ENCODE measurements at places on chromosomes 1 and 21. TPM values are rescaled to one million over a fixed set of nuclear protein-coding genes. Genes with fewer than 3 reads are reported as not detected.

The ZBTB8B gene
- total RNA-seq = 4.7 TPM

The TTC22 gene
- total RNA-seq = 2.4 TPM

The SPATA21 gene
- not detected for total RNA-seq

The TNNT2 gene
- 2.3 TPM for total RNA-seq

- H3K27ac ChIP-seq = no peak overlapping the region
- peaks cover 8% of the 10 kb centered on the region for H3K27me3 ChIP-seq
Measured at GRCh38 chr1:9835758-9836631, 12.2 kb upstream of the CLSTN1 start.

DNA sequence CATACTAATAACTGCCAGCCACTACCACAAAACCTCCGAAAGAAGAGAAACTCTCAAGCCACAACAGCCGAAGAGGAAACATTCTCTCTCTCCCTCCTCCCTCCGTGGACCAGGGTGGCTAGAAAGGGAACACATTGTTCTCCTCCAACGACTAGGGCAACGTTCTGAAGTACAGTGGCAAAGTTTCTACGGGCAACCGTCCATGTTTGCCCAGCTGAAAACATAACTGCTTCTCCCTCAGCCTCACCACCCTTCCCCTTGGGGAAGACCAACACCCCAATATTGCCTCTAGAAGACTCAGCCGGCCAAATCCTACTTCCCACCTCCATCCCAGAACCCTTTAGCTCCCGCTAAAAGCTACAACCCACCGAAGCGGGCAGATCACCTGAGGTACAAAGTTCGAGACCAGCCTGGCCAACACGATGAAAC lies 2.0 kb downstream of the GLUL start:
- peaks cover 45% of the 10 kb centered on the region for H3K4me1 ChIP-seq
- peak overlapping the region; percentile 94 for H3K27ac ChIP-seq
- DNase-seq = no peak
- H3K36me3 ChIP-seq = peaks cover 46% of the 10 kb centered on the region

DNA sequence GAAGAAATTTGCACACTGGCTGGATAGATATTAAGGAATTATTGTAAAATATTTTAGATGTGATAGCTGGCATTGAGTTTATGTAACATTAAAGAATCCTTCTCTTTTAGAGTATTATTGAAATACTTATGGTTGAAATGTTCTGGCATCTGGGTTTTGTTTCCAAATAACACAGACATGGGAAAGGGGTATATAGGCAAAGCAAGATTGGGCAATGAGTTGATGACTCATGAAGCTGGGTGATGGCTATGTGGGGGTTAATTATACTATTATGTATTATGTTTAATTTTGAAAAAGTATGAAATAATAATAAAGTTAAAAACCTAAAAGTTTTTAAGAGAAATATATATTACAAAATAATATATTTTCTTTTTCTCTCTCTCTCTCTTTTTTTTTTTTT lies 12.5 kb upstream of the PTPN14 start:
- H3K36me3 ChIP-seq = no peaks in the 10 kb centered on the region
- H3K27ac ChIP-seq = no peak overlapping the region
- H3K4me1 ChIP-seq = no peaks in the 10 kb centered on the region
- H3K27me3 ChIP-seq = no peaks in the 10 kb centered on the region
- H3K4me3 ChIP-seq = no peak overlapping the region
- DNase-seq = no peak

- no peak overlapping the region for H3K27ac ChIP-seq
- DNase-seq = no peak
- no peak overlapping the region for H3K4me3 ChIP-seq
- peaks cover 5% of the 10 kb centered on the region for H3K27me3 ChIP-seq
Measured at GRCh38 chr1:83559129-83559840, 439.6 kb downstream of the TTLL7 start.
